ENCODE measurements at places on chromosomes 6 and 20.
A peak's percentile ranks its signal among the peaks of the same experiment; 100 is the strongest.

GRCh38 chr6:137765059-137765458 lies 102.0 kb upstream of the TNFAIP3 start:
- no peak for DNase-seq

GRCh38 chr6:4274382-4275082 lies 139.2 kb upstream of the ECI2 start:
- DNase-seq: no peak

GRCh38 chr6:6712449-6713403 lies 124.2 kb downstream of the LY86 start:
- DNase-seq: peak; percentile 46

- DNase-seq: no peak
Observed at GRCh38 chr20:13953227-13953626, 37.2 kb downstream of the SEL1L2 start.

DNA sequence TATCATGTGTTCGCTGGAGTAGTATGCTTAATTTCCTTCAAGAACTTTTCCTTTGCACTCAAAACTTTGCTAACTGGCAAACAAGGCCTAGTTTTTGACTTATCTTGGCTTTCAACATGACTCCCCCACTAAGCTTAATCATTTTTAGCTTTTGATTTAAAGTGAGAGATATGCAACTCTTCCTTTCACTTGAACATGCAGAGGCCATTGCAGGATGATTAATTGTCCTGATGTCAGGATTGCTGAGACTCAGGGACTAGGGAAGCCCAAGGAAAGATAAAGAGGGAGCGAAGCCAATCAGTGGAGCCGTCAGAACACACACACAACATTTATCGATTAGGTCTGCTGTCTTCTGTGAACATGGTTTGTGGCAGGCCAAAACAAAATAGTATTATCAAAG lies 491.4 kb downstream of the CBLN4 start:
- no peak for DNase-seq

DNA sequence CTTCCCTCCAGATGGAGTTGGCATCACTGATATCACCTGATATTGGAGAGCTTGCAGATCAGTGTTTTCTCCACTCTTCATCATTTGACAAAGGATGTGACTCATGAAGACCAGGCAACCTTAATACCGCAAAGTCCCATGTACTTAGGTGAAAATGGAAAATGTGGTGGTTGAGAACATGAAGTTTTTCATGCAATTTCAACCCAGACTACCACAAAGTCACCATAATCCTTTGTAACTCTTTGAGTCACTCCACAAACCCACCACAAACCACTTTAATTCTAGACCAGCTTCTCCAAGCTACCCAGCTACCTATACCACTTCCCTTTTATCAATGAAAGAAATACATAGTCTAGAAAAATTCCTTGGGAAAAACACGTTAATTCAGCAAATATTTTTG lies 7.1 kb downstream of the NHLRC1 start:
- no peak for DNase-seq

- no peak for DNase-seq
Observed at GRCh38 chr6:25793970-25794369, 37.9 kb downstream of the SLC17A1 start.

DNA sequence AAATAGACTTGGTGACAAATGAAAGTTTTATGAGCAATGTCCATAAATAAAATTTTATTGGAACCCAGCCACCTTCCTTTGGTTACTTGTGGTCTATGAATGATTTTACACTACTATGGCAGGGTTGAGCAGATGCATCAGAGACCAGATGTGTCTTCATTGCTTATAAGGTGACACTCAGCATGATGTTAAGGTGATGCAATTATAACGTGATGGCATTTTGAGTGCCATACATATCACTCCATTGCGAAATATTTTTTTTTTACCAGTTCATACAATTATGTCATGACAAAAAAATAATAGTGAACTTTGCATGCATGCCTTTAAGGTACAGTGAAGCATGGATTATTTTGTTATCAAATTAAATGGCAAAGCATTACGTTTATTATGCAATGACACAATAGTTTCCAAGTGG lies 96.0 kb downstream of the ADTRP start:
- peak; percentile 64 for DNase-seq

DNA sequence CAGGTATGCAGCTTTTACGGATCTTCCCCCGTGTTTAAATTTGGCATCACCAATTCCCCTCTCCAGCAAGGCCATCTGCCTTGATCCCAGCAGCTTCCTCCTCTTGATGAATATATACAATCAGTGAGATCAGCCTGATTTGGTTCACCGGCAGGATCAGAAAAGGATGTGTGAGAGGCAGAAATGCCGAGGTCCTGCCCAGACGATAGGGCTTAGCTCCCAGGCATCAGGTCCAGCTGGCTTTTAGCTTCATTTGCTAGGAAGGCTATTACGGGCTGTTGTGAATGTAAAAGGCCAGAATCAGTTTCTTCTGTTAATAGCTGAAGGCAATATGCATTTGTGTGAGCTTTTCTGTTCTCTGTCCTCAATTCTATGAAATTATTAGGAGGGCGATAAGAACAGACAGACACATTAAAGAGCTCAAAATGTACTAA lies 372.8 kb downstream of the BTBD9 start:
- no peak for DNase-seq

GRCh38 chr20:11170565-11170964 lies 496.8 kb upstream of the JAG1 start:
- DNase-seq: peak; percentile 24

DNA sequence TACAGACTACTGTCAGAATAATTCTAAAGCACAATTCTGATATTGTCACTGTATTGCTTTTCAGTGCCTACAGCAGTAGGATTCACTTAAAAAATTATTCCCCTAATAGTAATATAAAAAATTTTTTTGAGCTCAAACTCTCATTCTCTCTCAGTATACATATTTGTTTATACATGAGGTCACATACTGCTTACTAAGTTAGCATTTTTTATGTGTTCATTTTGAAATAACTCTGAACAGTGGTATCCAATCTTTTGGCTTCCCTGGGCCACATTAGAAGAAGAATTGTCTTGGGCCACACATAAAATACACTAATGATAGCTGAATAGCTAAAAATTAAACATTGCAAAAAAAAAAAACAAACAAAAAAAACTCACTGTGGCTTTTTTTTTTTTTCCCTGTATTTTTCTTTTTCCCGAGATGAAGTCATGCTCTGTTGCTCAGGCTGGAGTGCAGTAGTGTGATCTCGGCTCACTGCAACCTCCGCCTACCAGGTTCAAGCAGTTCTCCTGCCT lies 38.6 kb downstream of the ASXL1 start:
- DNase-seq: no peak

GRCh38 chr6:39231521-39232243 lies 2.4 kb upstream of the KCNK5 start:
- DNase-seq: no peak

- no peak for DNase-seq
Observed at GRCh38 chr6:47342824-47343223, 33.1 kb upstream of the TNFRSF21 start.

DNA sequence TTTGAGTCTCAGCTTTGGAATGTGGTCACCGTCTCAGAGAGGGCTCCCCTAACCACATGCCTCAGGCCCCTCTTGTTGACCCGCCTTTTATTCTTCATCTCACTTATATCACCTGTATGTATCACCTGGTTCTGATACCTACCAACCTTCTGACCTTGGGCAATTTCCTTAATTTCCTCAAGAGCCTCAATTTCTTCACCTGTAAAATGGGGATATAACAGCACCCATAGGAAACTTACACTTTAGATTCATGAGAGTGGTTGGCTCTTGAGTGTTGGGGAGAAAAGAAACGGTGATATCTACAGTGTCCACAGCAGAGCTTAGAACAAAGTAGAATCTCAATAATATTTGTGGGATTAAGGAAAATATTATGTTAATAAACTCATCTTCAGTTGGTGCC lies 4.0 kb upstream of the DDX27 start:
- DNase-seq: no peak

DNA sequence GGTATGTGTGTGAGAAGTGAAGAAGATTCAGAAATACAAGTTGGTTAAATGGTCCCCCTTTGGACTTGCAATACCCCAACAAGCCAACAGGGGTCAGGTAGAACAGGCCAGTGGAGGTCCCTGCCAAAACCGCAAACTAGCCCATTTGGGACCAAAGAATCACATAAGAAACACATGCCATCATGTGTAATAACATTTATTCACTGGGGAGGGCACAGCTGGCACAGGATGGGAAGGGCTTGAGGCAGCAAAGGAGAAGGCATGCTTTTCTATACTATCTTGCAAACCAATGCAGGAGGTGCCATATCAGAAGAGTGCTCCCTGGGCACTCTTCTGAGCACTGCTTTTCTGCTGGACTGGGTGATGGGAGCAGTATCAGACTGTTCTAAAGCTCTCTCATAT lies 116.1 kb upstream of the TRAF3IP2 start:
- peak; percentile 74 for DNase-seq

GRCh38 chr6:169862892-169863525 lies 111.6 kb downstream of the ERMARD start:
- no peak for DNase-seq

GRCh38 chr20:42352096-42352495 lies 733.9 kb upstream of the CHD6 start:
- no peak for DNase-seq

GRCh38 chr6:143759666-143760065 lies 81.9 kb downstream of the PHACTR2 start:
- DNase-seq: peak; percentile 43

DNA sequence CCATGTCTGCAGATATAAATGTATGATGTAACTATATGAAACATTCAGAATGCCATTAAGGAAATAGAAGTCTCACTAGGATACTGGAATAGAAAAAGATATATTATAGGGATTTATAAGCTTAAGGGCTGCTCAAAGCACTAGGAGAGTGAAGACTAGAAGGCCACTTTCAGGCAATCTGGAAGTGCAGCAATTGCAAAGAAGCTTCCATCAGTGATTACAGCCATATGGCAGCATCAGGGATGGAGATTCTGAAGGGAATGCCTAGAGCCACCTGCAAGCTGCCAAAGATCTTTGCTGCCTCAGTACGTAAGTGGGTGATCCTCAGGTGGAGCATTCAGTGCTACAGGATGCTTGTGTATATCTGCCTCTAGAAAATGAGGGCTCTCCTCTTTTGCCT lies 796.2 kb upstream of the EPHA7 start:
- DNase-seq: no peak

DNA sequence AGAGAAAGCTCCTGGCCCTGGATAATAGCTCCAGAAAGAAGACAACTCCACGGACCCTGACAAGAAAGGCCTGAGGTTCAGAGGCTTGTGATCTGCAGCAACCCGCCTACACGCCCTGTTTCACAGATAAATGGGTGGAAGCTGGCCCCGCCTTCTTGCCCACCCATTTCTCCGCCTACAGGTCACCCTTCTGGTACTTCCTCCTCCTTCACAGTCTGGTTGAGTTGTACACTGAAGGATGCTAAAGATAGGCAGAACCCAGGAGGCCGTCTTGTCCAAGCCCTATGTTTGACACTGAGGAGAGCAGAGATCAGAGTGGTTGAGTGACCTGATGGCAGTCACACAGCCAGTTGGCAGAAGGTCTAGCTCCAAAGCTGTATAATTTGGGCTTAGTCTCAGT lies 34.2 kb upstream of the MDGA1 start:
- no peak for DNase-seq

GRCh38 chr6:148831064-148831463 lies 84.2 kb downstream of the UST start:
- no peak for DNase-seq

- DNase-seq: no peak
Observed at GRCh38 chr20:15851576-15852215, 721.6 kb downstream of the KIF16B start.

DNA sequence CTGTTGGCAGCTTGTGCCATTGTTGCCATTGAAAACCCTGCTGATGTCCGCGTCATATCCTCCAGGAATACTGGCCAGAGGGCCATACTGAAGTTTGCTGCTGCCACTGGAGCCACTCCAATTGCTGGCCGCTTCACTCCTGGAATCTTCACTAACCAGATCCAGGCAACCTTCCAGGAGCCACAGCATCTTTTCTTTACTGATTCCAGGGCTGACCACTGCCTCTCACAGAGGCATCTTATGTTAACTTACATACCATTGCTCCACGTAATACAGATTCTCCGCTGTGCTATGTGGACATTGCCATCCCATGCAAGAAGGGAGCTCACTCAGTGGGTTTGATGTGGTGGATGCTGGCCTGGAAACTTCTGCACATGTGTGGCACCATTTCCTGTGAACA lies 221.8 kb upstream of the FAM83B start:
- DNase-seq: no peak

- DNase-seq: peak; percentile 98
Observed at GRCh38 chr6:3208098-3208774, 19.2 kb downstream of the TUBB2B start.

All from foreskin fibroblast (primary cell).